Regular cardiac myocyte (primary cell): ENCODE measurements at places on chromosomes 5 and 9. TPM values are rescaled to one million over a fixed set of nuclear protein-coding genes. Genes with fewer than 3 reads are reported as not detected.

The DOCK2 gene
- 2.3 and 3.4 TPM in 2 replicates for total RNA-seq

The PHF24 gene
- total RNA-seq: 0.28 TPM in 1 of 2 replicates, not detected in the other

The IL3 gene
- not detected in 2 replicates for total RNA-seq

The ZBED3 gene
- total RNA-seq: 0.28 and 0.96 TPM in 2 replicates

The PRR7 gene
- total RNA-seq: 6.2 and 10.9 TPM in 2 replicates

The FIBCD1 gene
- total RNA-seq: 3.3 and 3.4 TPM in 2 replicates

The PCDHB9 gene
- under 0.01 and 0.56 TPM in 2 replicates for total RNA-seq

The TYRP1 gene
- total RNA-seq: 1.7 TPM in 1 of 2 replicates, not detected in the other

The TSSK1B gene
- total RNA-seq: under 0.01 TPM in 1 of 2 replicates, not detected in the other

The MAMDC4 gene
- total RNA-seq: 3.3 and 9.6 TPM in 2 replicates

The FCHO2 gene
- 10.0 and 24.0 TPM in 2 replicates for total RNA-seq

The GPR150 gene
- 0.96 and 2.5 TPM in 2 replicates for total RNA-seq

The DAB2 gene
- total RNA-seq: 34.1 and 113 TPM in 2 replicates

The NOL8 gene
- total RNA-seq: 23.8 and 25.1 TPM in 2 replicates

The PCDHB13 gene
- 0.19 and 1.1 TPM in 2 replicates for total RNA-seq

The SHOC1 gene
- total RNA-seq: under 0.01 TPM in 2 replicates

The HSDL2 gene
- total RNA-seq: 51.6 and 64.3 TPM in 2 replicates

The SLC4A9 gene
- total RNA-seq: under 0.01 TPM in 1 of 2 replicates, not detected in the other

The PROB1 gene
- 1.1 and 1.2 TPM in 2 replicates for total RNA-seq

The STKLD1 gene
- 0.19 and 0.85 TPM in 2 replicates for total RNA-seq

The RBM18 gene
- total RNA-seq: 9.0 and 9.8 TPM in 2 replicates

The DDX4 gene
- 0.28 TPM in 1 of 2 replicates, not detected in the other for total RNA-seq

The ZDHHC21 gene
- 8.4 and 9.0 TPM in 2 replicates for total RNA-seq

The CYSRT1 gene
- total RNA-seq: under 0.01 and 0.19 TPM in 2 replicates

The GPR151 gene
- total RNA-seq: not detected in 2 replicates

The IFNA2 gene
- not detected in 2 replicates for total RNA-seq

The PCDHB7 gene
- total RNA-seq: 0.19 and 1.1 TPM in 2 replicates

The PCDHGA1 gene
- 0.38 and 1.4 TPM in 2 replicates for total RNA-seq

The RLN2 gene
- total RNA-seq: not detected in 2 replicates

The BTNL3 gene
- total RNA-seq: not detected in 2 replicates

The AK8 gene
- total RNA-seq: under 0.01 and 0.19 TPM in 2 replicates

The LCN2 gene
- total RNA-seq: not detected in 2 replicates

The SCGB3A1 gene
- not detected in 2 replicates for total RNA-seq

The FOXD4L5 gene
- under 0.01 and 0.19 TPM in 2 replicates for total RNA-seq

The MUSK gene
- 0.19 and 0.56 TPM in 2 replicates for total RNA-seq

The BARHL1 gene
- not detected in 2 replicates for total RNA-seq

The PTGS1 gene
- 47.2 and 71.3 TPM in 2 replicates for total RNA-seq

The COL15A1 gene
- total RNA-seq: 5.9 and 122 TPM in 2 replicates

The EQTN gene
- total RNA-seq: not detected in 2 replicates

The ANKRD31 gene
- 0.19 and 0.28 TPM in 2 replicates for total RNA-seq

The BTF3 gene
- total RNA-seq: 171 and 249 TPM in 2 replicates

The GNA14 gene
- 4.0 and 11.8 TPM in 2 replicates for total RNA-seq

The RAD17 gene
- total RNA-seq: 14.0 and 26.5 TPM in 2 replicates

The GGTA1 gene
- not detected in 2 replicates for total RNA-seq

The PCDHA5 gene
- total RNA-seq: under 0.01 TPM in 2 replicates

The PCDHA9 gene
- total RNA-seq: under 0.01 TPM in 2 replicates

The SLC34A3 gene
- not detected in 2 replicates for total RNA-seq

The PRRC2B gene
- 33.5 and 51.6 TPM in 2 replicates for total RNA-seq

The PPP3R2 gene
- not detected in 2 replicates for total RNA-seq

The CATSPER3 gene
- total RNA-seq: 0.38 TPM in 1 of 2 replicates, not detected in the other

The TXNDC8 gene
- not detected in 2 replicates for total RNA-seq

The EIF4E1B gene
- total RNA-seq: not detected in 2 replicates
